ENCODE measurements at places on chromosomes 4 and X. TPM values are rescaled to one million over a fixed set of nuclear protein-coding genes. Genes with fewer than 3 reads are reported as not detected.

The GC gene
- 0.69 TPM for total RNA-seq

The GYG2 gene
- total RNA-seq, result 2.2 TPM

- DNase-seq, result no peak
Observed at GRCh38 chr4:21991050-21991449, 42.5 kb upstream of the KCNIP4 start.

The HSFX3 gene
- not detected for total RNA-seq

GRCh38 chr4:139469216-139469615 is 15.3 kb downstream of the RAB33B start:
- no peak for DNase-seq

The GPM6B gene
- 16.0 TPM for total RNA-seq

DNA sequence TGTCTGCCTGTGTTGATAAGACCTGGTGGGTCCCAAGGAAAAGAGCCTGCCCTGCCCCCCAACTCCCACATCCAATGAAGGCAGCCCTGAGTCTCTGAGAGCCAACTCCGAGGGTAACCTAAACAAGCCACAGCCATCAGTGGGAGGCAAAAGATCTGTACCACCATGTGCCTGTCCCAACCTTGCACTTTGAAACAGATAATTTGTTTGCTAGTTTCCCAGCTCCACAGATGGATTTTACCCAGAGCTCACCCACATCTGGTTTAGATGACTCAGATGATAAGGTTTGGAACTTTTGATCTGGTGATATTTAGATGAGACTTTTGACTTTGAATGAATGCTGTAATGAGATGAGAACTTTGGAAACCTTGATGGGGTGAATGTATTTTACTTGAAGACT is 246.0 kb upstream of the PSAPL1 start:
- DNase-seq, result no peak

DNA sequence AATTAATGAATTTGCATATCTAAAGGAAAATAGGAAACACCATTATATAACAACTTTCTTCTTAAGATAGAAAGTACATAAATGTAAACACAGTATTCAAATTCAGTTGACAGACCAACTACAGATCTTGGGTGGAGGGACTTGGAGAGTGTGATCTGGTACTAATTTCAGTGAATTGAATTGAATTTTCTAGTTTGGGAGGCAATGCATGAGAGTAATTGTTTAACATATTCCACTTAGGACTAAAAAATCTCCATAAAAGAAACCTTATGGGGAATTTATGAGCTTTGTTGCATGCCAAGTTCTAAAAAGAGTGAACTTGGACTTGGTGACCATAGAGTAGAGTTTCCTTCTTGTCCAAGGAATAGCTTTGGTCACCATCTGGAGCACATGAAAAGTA is 261.1 kb upstream of the TTC29 start:
- no peak for DNase-seq

GRCh38 chr4:150679018-150679764 is 97.2 kb downstream of the MAB21L2 start:
- DNase-seq, result no peak

DNA sequence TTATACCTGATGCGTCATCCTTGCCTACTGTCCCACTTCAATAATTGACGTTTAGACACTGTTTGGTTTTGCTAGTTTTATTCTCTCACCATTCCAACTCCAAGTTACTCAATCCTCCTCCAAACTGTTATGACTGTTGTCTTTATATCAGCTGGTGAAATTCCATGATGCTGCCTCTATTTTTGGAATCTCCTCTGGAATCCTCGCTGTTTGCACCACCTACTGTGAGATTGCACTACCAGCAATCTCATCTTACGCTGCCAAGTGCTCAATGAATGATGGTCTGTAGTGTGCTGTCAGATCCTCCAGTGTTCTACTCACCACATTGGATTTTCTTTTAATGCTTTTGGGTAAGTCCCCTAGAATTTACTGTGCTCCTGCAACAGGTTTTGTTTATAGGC is 13.2 kb upstream of the PCDH18 start:
- DNase-seq, result no peak

GRCh38 chr4:172826346-172826745 is 342.3 kb upstream of the GALNT7 start:
- DNase-seq, result no peak

- no peak for DNase-seq
Observed at GRCh38 chrX:50889582-50889981, 21.0 kb upstream of the BMP15 start.

DNA sequence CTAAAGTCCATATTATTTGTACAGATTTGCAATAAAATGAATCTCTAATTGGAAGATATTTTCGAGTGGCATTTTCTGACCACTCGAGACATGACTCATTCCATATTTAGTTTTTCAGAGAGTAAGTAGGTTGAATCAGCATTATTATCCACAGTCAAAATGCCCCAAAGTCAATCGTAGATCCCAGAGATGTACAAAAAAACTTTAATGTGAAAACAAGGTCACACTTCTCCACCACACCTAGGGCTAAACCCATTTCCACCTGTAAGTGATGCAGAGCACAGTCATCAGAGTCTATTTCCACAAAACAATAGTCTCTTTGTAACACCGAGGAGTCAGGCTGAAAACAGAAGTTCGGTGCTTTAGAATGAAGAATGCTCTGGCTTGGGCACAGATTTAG is 117.1 kb upstream of the TENM3 start:
- DNase-seq, result no peak

The CENPVL2 gene
- not detected for total RNA-seq

The POLN gene
- total RNA-seq, result 3.8 TPM

The IBSP gene
- total RNA-seq, result not detected

GRCh38 chr4:94741304-94741703 is 16.5 kb upstream of the BMPR1B start:
- no peak for DNase-seq

DNA sequence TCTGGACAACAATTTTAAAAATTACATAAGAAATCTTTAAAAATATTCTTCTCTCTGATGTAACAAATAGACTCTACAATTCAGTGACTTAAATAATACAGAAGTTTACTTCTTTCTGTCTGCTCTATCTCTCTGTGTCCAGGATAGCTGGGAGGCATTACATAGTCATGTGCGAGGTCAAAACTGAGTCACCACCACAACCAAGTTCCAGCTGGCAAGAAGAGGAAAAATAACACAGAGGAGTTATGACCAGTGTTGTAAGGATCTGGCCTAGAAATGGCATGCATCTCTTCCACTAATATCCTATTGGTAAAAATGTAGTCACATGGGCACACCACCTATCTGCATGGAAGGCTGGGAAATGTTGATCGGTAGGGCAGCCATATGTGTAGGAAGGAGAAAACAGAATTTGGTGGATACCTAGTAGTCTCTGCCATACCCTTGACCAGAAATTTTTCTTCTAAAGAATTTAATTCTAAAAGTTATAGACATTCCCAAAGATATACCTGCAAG is 39.4 kb upstream of the WDFY3 start:
- DNase-seq, result no peak

The CT45A5 gene
- total RNA-seq, result not detected

DNA sequence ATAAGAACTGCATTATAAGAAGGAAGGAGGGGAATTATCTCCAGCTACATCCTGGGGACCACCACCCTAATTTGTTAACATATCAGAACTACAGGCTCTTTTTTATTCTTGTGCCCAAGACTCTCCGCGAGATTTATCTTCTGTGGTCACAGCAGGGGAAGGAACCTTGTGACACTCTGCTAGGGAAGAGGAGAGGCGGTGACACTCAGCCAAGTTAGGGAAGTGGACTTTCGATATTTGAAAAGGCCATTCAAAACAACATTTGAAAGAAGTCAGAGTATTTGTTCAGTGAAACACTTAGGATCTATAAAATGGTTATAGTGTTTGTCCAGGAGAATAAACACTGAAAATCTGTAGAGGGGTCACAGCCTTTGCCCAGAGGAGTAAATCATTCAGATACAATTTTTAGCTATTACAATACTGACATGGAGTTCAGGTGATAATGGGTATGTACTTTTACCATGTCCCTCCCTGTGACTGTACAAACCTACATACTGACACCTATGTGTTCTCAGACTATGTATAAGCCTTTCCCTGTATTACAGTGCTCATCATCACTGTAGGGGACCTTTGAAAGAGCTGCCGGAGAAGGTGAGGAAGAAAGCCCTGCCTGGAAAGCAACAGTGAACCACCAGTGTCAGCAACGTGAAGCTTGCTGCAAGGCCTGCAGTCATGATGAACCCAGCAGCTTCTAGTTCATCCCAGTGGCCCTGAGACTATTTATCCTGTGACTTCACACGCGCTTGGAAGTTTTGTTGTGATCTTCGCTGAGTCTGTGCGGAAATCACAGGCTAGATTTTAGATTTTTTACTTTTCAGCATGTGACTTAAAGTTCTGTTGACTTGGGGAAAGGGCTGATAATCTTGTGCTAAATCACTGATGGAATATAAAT is 8.5 kb upstream of the PTTG2 start:
- DNase-seq, result no peak

GRCh38 chrX:46681849-46682248 is 77.1 kb downstream of the SLC9A7 start:
- no peak for DNase-seq

- DNase-seq, result no peak
Observed at GRCh38 chr4:110982486-110982885, 359.6 kb upstream of the PITX2 start.

GRCh38 chr4:173171098-173171497 is 2.5 kb downstream of the GALNT7 start:
- DNase-seq, result peak; percentile 10

The NWD2 gene
- not detected for total RNA-seq

DNA sequence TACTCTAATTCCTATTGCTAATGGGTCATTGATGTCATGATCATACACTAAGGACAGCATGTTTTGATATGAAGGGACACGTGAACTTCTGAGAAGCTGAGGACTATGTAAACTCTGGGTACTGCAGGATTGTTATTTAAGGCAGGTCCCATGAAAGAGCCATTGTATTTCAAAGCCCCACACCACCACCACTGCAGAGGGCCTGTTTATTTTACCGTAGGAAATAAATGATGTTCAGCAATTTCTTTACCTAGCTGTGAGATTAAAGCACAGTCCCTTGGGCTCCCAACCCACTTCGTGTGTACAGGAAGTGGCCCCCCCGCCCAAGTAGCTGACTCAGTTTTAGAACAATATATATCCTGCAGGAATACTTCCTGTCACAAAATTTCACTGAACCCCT is 89.8 kb upstream of the ACSL4 start:
- DNase-seq, result no peak

DNA sequence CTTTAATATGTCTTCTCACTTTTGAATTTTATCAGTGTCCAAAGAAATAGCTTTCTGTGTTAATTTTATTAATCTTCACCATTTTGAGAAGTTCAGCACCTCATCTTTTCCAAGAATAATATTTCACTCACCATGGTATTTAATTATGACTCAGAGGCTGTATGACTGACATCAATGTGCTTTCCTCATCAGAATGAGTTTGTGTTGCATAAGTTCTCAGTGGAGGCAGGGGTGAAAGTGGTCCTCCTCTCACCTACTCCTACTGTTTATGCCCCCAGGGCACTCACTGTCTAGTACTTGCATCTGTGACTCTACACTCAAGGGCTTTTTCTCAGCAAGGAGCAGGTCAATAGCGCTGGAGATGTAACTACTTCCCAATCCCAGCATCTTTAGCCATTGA is 905.3 kb upstream of the INTU start:
- DNase-seq, result no peak

DNA sequence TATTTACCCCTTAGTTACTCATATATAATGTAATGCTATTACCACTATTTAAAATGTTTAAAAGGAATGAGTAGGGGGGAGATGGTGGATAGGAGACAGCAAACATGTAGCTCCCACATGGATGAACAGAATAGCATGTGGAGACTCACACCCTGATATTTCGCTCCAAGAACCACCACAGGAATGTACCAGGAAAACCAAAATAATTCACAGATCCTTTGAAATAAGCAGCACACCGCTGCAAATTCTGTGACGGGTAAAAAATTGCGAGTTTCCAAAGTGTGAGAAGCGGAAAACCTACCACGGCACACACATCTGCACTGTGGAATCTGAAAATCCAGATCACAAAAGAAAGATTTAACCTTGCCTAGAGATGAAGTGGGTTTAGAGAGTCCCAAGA is 428.2 kb downstream of the TLL1 start:
- no peak for DNase-seq

DNA sequence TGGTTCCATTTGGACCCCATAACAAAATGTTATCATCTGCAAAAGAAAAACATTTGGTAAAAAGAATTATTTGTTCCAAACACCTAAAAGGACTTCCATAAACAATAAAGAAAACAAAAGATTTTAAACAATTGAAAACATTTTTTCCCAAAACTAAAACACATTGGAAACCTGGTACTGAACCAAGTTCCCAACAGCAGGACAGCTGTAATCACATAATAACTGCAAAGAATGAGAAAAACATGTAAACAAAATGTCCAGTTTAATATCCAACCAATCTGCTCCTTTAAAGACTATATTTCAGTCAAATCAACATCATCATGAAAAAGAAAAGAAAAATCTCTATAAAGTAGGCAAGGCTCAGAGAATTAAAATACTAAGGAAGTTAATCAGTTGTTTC is 36.3 kb downstream of the PRDM5 start:
- DNase-seq, result no peak

- no peak for DNase-seq
Observed at GRCh38 chr4:116020141-116020722, 906.8 kb upstream of the NDST4 start.

DNA sequence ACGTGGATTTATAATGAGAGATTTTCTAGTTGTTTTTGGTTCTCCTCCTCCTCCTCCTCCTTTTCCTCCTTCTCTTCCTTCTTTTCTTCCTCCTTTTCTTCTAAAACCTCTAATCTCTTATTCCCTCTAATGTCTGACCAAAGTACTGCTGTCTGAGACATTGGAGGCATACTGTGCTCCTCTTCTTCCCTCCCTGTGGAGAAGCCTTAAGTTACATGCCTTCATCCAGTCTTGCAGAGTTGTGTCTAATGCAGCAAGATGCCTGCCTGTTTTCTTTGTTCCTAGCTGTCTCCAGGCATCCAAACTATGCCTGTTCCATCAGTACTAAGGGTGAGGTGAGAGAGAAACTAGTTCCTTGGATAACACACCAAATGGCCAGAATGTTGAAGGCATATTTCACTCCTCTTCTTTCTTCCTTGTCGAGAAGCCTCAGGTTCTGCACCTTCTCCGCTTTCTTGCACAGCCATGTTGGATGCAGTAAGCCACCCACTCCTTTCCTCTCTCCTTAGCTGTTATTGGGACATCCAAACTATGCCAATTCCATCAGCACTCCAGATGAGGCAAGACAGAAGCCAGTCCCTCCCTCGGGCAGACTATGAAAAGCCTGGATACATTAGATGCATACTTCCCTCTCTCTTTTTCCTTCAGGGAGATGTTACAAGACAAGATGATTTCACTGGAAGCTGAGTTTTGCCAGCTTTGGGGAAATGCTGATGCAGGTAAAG is 285.7 kb upstream of the TRAM1L1 start:
- DNase-seq, result no peak

The IL1RAPL1 gene
- total RNA-seq, result 0.19 TPM

GRCh38 chr4:47733302-47734175 is 104.3 kb downstream of the CORIN start:
- no peak for DNase-seq

The ZRSR2 gene
- total RNA-seq, result 15.6 TPM

GRCh38 chr4:10673817-10674369 is 10.7 kb downstream of the CLNK start:
- DNase-seq, result no peak

The REELD1 gene
- total RNA-seq, result 0.66 TPM

All from kidney (tissue), 22 donors.